ENCODE measurements at places on chromosomes 3 and 15.

DNA sequence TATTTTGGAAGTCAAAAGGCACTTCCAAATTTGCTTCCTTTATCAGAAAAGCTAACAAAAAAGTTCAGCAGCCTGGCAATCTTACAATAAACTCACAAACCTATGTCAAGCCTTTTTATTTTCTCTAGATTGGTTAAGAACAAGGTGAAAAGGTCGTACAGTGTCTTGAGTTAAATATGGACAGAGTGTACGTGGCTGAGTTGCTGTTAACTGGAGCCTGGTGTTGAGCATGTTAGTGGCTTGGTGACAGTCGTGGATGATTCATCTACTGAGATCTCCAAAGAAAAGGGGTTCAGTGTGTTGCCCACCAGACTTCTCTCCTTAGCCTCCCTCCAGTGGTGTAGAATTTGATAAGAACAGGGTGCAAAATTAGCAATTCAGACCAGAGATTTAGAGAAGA lies 89.7 kb downstream of the SSR3 start:
- no peak for DNase-seq

- DNase-seq: no peak
Observed at GRCh38 chr3:123112232-123112631, 45.4 kb downstream of the PDIA5 start.

DNA sequence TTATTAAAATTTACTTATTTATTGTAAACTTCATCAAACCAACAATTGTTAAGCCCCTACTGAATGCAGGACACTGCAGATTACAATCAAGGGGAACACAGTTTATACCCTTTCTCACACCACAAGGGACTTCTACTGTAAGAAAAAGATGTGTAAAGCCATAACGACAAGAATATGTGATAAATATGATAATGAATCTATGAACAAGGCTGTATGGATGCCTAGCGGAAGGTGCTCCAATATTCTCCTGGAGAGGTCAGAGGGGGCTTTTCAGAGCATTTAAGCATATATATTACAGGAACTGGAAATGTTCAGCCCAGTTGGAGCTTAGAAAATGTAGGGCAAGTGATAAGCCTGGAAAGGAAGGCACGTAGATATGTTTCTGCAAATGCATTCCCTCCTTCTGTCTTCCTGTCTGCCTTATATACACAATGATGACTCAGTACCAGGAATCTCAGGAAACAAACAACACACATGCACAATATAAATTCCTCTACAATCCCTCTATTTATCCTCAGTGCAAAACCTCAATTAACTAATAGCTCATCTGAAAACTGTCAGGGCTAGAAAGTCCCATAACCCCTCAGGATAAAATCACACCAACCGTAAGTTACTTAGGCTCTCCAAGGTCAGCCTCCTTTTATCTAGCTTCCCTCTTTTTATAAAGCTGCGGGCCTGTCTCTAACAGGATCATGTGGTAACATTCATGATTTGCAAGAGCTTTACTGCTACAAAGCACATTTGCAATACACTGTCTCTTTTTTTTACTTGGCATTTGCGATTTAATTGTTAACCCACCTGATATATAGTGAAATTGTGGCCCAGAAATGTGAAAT lies 393.1 kb downstream of the LPP start:
- no peak for DNase-seq

DNA sequence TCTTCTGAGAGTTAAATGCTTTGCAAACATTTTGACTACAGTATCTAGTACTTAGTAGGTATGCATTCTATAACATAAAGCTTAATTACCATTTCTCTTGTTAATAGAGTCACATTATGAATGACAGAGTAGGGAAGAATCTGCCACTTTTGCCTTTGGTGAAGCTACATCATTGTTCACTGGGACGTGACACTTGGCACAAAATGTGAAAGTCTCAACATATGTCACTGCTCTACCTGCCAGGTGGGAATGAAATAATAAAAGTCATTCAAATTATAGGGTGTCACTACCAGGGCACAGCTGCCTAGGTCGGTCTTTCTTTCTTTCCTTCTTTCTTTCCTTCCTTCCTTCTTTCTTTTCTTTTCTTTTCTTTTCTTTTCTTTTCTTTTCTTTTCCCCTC lies 17.6 kb downstream of the GPR87 start:
- no peak for DNase-seq

- no peak for DNase-seq
Observed at GRCh38 chr3:139756529-139757103, 78.8 kb upstream of the NMNAT3 start.

DNA sequence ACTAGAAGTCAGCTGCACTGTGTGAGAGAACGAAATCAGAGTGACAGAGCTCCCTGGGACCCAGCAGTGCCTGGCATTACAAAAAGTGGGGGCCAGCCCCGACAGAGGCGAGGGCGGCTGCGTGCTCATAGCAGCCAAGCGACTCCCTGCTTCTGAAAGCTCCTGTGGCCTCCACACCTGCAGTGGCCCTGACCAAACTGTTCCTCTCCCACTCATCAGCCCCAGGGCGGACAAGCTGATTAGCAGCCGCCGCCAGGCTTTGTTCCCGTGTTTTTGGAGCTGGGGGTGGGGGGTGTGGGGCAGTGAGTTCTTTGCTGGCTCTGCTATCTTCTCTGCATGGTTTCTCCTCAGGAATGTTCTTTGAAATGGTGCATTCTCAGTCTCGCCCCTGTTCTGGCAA lies 58.1 kb downstream of the DGKG start:
- DNase-seq: no peak

- DNase-seq: no peak
Observed at GRCh38 chr3:70779296-70779695, 466.9 kb upstream of the MDFIC2 start.

GRCh38 chr3:194894538-194894937 lies 208.9 kb downstream of the FAM43A start:
- no peak for DNase-seq

GRCh38 chr3:178709051-178709450 lies 172.8 kb downstream of the KCNMB2 start:
- no peak for DNase-seq
